ENCODE measurements at places on chromosomes 2 and 18.

GRCh38 chr2:160491911-160492371 is 1.7 kb downstream of the RBMS1 start:
- no peak for DNase-seq

DNA sequence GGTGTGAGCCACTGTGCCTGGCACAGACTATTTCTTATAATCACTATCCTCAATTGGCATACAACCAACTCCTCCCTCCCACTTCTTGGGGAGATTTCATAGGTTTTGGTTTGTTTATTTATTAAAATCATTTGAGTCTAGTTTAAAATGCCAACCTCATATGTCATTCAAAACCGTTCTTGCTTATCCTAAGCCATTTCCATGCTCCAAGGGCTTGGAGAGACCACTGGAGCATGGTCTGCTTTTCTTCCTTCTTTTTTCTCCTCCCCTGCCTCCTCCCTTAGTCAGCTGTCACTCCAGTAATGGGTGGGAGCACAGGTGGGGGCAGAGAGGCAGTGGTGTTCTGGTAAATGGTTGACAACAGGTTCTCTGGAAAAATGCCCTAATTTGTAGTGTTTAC is 20.4 kb upstream of the KCNS3 start:
- DNase-seq: no peak

- DNase-seq: no peak
Observed at GRCh38 chr2:217186668-217187159, 326.9 kb upstream of the TNP1 start.

DNA sequence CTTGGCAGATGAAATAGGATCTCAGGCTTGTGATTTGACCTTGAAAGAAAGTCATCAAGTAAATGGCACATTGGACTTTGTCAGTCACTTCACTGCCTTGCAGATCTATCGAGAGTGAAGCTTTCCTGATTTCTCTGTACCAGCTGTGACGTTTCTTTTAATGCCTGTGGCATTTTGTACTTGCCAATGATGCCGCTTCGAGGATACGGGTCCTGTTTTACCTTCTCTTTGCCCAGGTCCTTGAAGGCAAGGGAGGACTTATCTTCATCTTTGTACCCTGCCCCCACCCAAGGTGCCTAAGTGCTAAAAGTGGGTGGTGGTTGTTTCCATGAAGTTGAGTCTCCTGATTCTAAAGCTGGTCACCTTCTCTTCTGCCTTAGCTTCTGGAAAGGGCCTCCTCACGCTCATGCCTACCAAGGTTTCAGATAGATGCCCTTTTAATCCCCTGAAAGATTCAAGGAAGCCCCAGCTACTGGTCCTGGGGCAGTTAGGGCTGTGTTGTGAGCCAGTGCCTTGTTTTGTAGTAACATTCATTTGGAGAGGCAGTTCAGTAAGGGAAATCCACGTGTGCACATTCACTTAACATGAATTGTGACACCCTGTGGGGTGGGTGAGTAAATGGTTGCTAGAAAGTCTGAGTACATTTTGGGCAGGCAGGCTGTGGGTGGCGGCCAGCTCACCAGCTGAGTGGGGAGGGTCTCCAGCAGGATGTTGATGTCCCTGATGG is 6.1 kb downstream of the LBH start:
- no peak for DNase-seq

DNA sequence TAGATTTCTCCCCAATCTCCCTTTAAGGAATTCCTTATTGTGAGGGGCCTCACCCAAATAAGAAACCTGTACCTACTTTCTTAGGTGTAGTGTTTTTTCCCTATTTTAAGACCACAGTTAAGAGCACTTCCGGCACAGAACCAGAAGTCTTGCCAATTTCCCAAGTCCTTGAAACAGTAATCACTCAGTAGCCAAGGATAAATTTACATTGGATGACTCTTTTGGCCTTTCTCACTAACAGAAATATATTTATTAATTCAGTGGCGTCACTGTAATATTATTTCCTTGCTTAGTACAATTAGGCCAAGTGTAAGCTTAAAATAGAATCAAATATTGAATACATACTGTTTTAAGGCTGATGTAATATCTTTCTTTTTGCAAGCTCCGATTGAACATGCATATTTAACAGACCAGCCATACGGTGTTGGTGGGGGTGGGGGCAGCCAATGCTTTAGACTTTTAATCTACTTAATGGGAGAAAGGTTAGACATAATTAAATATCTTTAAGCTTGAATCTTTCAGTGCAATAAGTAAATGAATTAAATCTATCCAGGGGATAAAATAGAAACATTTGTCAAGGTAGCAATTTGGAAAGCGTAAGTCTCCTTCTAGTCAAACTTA is 50.8 kb upstream of the ITGA6 start:
- no peak for DNase-seq

DNA sequence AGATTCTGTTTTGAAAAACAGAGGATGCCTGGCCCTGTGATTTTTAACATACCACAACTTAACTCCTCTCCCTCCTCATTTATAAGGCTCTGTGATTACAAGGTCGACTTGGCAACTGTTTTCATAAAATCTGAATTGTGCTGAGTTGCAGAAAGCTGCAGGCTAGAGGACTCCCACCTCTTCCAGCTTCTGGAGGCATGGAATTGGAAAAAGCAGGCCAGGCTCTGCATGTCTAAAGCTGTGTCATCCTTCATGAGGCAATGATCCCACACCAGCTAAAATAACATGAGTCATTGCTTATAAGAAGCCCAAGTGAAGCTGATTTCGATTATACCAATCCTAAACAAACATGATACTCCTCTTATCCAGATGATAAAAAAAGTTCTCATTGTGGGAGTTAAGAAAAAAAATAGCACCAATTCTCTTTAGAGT is 11.7 kb downstream of the ARHGAP28 start:
- no peak for DNase-seq

DNA sequence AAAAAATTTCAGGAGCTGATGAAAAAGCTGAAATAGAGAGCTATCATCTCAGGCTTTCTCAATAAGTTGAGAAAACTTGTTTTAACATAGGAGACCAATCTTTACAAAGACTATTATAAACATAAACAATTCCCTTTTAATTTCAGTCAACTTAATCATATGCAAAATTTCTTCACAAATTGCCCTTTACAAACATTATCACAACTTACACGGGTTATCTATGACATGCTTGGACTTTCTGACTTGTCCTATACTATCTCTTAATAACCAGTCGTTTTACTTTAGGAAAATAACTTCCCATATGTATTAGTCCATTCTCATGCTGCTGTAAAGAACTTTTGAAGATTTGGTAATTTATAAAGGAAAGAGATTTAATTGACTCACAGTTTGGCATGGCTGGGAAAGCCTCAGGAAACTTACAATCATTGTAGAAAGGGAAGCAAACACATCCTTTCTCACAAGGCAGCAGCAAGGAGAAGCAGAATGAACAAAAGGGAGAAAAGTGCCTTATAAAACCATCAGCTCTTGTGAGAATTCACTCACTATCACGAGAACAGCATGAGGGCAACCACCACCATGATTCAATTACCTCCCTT is 1583.7 kb upstream of the CELF4 start:
- no peak for DNase-seq

GRCh38 chr2:235024191-235024860 is 72.5 kb downstream of the SH3BP4 start:
- no peak for DNase-seq

GRCh38 chr2:69994166-69994565 is 32.7 kb upstream of the ASPRV1 start:
- DNase-seq: no peak

DNA sequence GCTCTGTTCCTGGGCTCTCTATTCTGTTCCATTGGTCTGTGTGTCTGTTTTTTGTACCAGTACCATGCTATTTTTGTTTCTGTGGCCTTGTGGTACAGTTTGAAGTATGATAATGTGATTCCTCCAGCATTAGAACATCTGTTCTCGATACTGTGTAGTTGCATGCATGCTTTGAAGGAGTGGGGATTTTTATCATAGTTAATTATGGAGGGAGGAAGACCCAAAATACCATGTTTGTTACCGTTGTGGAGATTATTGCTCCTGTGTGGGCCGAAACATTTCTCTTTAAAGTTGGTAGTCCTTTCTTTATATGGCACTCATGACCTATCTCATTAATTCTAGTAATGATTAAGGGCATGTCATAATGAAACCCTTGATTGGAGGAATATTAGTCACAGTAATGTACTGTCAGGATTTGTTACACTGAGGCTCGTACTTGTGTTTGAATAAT is 87.6 kb downstream of the TTC27 start:
- no peak for DNase-seq

DNA sequence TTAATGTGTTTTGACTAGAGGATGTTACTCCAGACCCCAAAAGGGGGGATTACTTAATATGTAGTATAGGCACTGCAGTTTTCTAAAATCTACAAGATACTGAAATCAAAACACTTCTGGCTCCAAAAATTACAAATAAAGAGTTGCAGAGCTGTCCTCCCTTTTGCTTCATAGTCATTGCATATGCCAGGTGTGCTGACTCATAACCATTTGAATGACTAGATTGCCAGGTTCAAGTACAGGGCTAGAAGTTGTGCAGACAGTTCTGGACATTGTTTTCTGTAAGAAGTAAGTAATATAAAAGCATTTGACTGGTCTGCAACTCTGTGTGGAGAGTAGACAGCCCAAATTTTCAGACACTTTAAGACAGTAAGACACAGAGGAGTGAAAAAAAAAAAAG is 6.7 kb downstream of the CWC22 start:
- no peak for DNase-seq

Data from activated CD4-positive, alpha-beta T cell treated with anti-CD3 and anti-CD28 coated beads, Interleukin-2, amount 50 U/mL, for 48 hours (primary cell).